NCI-H345 (cell line): ENCODE measurements at places on chromosomes 3 and 15.

DNA sequence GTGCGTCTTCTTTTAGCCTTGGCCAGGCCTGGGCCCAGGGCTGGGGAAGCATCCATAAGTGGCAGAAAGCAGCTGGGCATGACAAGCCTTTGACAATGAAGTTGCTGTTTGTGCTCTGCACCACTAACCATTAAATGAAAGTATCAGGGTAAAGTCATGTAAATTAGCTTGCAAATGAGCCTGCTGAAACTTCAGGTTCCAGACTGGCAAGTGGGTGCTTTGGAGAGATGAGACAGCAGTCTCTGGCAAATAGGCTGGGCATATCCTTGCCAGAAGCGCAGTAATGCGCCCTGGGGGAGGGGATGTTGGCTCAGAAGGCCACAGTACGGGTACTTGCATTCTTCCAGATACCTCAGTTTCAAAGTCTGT, 40.7 kb downstream of the RAB6B start:
- no peak for DNase-seq

GRCh38 chr3:145698250-145698649, 462.7 kb downstream of the PLOD2 start:
- DNase-seq, result no peak

DNA sequence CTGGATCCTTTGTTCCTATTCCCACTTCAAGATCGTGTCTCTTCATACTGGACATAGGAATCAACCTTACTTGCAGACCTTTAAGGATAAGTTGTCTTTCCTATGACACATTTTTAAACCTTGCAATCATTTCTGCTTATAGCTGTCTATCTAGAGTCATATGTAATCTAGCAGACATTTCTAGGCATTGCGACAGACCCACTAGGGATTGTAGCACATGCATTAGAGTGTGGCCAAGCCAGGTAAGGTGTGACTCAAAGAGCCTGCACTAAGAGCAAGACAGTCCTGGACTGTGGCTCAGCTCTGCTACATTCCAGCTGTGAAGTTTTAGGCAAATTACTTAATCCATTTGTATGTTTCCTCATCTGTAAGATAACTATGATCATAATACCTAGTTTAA, 38.8 kb upstream of the BFSP2 start:
- DNase-seq, result no peak

GRCh38 chr3:33557829-33558228, 117.6 kb upstream of the UBP1 start:
- no peak for DNase-seq

GRCh38 chr3:11717301-11717700, 73.6 kb upstream of the VGLL4 start:
- no peak for DNase-seq

- no peak for DNase-seq
Observed at GRCh38 chr3:178203165-178203564, 333.1 kb upstream of the KCNMB2 start.

DNA sequence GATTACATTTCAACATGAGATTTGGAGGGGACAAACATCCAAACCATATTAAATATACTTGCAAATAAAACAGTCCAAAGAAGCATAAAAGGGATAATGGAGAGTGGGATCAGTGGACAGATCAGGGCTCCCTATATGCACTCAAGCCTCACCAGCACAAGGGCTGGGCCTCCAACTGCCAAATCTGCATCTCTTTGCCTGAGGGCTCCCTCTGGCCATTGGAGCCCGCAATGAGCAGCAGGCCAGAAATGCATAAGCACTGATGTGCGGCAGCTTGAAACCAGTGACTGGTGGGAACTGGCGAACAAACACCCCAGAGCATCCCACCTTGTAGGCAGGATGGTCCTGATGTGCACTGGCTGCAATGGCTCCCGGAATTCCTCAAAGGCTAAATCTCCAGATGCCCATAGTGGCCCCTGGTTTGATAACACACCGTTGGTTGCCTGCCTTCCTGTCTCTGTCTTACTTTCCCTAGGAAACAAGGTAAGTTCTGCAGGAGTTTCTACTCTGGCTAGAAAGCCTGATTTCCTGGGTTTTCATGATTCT, 55.9 kb upstream of the POMGNT2 start:
- DNase-seq, result no peak

GRCh38 chr3:129313665-129314385, 35.2 kb downstream of the HMCES start:
- DNase-seq, result peak; percentile 9

DNA sequence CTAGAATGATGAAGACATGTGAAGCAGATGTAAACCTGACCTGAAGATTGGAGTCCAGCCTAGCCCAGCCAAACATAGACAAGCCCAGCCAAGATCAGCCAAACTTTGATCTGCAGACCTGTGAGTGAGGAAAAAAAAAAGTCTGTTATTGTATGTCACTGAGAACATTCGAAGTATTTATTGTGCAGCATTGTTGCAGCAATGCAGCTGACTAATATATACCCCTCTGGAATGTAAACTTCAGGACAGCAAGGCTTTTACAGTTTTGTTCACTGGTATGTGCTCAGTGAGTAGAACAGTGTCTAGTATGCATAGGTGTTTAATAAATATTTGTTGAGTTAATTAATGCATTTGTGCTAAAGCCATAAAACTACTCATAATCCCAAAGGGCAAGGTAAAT, 23.4 kb downstream of the TMEM202 start:
- DNase-seq, result no peak

- no peak for DNase-seq
Observed at GRCh38 chr3:153919773-153920172, 201.4 kb upstream of the ARHGEF26 start.

GRCh38 chr3:175585898-175586297, 726.8 kb downstream of the NAALADL2 start:
- no peak for DNase-seq

DNA sequence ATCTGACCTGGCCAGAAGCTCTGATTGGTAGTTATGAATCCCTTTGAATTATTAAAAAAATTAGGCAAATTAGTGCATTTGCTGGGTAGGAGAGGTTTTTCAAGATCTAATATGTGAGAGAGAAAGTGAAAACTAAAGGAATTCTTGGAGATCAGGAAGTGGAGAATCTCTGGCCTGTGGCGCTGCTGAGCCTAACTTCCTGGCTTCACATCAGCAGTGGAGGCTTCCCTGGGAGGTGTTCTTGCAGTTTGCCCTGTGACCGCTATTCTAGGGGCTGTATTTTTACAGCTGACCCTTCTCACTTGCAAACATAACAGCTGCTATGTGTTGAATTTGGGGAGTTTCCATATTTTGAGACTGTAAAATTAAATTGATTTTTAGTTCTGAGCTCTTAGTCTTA, 166.4 kb downstream of the ATG7 start:
- DNase-seq, result no peak

DNA sequence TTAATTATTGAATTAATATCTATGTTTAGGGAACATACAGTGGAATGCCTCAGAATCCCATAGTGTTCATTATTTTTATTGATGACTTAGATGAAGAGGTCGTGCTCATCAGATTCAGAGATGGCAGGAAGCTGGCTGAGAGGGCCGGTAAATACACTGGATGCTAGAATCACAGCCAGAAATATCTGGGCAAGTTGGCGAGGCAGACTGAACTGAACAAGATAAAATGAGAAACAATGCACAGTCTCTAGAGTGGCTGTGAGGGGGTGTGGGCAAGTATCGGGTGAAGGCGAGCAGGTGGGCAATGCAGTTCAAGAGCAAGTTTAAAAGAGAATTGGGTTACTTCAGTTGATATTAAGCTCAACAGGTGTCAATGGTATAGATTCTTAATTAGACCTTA, 5.9 kb downstream of the DGKG start:
- no peak for DNase-seq

DNA sequence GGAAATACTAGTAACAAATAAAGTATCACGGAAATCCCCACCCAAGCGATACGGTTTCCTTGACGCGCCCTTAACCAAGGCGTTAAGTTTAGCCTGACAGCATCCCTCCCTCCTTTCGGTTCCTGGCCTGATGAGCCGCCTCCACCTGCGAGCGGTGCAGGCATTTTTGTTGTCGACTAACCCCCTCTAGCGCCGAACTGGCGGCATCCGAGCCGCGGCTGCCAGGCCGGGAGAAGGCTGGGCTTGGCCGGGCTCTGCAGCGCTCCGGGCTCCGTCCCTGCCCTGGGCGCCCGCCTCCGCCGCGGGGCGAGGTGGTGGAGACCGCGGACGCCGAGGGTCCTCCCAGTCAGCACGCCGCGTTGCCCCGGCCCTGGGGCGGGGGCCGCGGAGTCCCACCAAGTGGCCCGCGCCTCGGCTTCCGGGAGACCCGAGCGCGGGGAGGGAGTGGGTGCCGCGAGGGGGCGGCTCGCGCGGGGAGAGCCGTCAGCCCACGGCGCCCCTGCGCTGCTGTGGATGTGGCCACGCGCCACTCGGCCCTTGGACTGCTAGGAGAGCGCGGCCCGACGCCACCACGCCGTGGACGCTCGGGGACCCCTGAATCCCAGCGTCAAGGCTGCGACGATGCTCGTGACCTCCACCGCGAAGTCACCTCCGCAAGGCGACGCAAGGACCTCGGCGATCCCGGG, 1.1 kb upstream of the EPHA6 start:
- peak; percentile 65 for DNase-seq
